AG04450 (cell line): ENCODE measurements at places on chromosomes 4 and X. TPM values are rescaled to one million over a fixed set of nuclear protein-coding genes. Genes with fewer than 3 reads are reported as not detected.

The HMGN5 gene
- polyA plus RNA-seq = 3.6 and 3.7 TPM in 2 replicates

The CLIC2 gene
- polyA plus RNA-seq = 0.55 and 1.2 TPM in 2 replicates

The IGSF1 gene
- polyA plus RNA-seq = not detected in 2 replicates

The RPL10 gene
- polyA plus RNA-seq = 3,912 and 4,828 TPM in 2 replicates
